Glomerular endothelial cell (primary cell): ENCODE measurements at places on chromosomes 5 and 9. TPM values are rescaled to one million over a fixed set of nuclear protein-coding genes. Genes with fewer than 3 reads are reported as not detected.

- DNase-seq, result no peak
Observed at GRCh38 chr5:19886123-19886917, 101.7 kb downstream of the CDH18 start.

The PCDHB8 gene
- total RNA-seq, result 0.34 and 0.88 TPM in 2 replicates

- DNase-seq, result no peak
Observed at GRCh38 chr9:32738501-32739172, 44.7 kb upstream of the TMEM215 start.

DNA sequence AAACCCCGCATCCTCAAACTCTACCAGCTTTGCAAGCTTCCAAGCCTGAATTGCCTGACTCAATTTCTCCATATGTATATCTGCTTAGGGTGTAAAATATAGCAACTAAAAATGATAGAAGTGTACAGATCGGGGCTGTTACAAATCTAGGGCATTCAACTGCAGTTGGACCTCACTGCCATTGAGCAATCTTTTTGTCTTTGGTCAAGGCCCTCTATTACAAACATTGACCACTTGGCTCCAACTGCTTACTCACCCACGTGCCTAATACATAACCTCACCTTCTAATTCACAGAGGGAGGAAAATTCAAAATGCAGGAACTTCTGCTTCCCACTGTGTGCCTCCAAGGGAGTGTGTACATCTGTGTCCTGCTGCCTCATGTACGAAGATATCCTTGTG, 10.0 kb downstream of the LRRC70 start:
- no peak for DNase-seq

DNA sequence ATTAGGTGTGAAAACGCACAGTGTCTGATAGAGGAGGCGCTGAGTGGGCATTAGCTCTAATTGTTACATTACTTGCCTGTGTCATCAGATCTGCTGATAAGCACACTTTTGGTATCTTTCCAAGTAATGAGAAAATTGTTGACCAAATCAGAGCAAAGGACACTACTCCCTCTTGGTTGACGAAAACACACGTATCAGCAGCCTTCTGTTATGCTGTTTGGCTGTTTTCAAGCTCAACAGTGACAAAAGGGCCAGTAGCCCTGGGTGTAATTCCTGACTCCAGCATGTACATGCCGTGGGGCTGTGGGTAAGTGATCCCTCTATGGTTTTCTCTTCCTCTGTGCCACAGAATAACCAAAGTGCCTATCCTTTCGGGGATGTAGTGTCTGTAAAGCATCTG, 151.4 kb downstream of the AUH start:
- no peak for DNase-seq

- DNase-seq, result no peak
Observed at GRCh38 chr9:130036099-130036498, 6.9 kb downstream of the FNBP1 start.

DNA sequence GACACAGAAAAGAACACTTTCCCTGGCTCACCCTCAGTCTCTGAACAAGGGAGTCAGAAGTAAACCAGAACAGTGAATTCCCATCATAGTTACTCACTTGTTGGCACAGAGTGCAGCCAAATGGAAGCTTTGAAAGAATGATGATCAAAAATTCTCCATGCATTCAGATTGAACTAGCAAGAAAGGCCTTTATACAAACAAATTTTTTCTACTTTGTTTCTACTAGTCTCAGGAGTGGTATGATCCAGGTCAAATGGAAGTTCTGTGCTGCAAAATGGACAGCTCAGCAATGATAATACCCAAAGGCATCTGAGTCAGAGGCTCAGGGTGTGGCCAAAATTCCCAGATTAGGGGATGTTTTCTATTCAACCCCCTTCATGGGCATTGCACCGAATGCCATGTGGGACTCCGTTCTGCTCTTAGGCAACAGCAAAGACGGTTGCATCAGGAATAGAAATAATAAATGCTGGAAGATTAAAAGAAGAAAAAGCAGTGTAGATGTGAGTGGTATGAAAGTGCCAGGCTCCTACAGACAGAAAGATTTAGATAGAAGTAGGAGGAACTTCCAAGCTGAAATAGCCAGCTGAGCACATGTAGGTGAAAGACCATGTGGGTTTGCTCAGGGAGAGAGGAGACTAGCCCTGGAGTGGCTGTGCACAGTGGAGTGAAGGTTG, 24.0 kb upstream of the ASPN start:
- no peak for DNase-seq
